ENCODE measurements at places on chromosomes 11 and 22.

DNA sequence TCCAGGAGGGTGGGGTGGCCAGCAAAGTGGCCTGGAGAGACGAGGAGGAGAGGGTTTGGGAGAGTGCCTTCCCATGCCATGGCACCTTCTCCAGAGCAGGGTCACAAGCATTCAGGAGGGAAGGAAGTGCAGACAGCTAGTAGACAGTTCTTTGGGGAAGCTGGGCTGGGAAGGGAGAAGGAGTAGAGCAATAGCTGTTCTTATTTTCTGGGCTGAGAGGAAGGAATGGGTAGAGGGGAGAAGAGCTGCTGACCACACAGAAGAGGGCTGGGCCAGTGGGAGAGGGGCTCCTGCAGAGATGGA is 14.8 kb upstream of the PICK1 start:
- no peak for DNase-seq

- no peak for DNase-seq
Measured at GRCh38 chr11:128904656-128905344, 13.6 kb downstream of the KCNJ5 start.

- DNase-seq: no peak
Measured at GRCh38 chr22:17318817-17319216, 50.4 kb upstream of the CECR2 start.

DNA sequence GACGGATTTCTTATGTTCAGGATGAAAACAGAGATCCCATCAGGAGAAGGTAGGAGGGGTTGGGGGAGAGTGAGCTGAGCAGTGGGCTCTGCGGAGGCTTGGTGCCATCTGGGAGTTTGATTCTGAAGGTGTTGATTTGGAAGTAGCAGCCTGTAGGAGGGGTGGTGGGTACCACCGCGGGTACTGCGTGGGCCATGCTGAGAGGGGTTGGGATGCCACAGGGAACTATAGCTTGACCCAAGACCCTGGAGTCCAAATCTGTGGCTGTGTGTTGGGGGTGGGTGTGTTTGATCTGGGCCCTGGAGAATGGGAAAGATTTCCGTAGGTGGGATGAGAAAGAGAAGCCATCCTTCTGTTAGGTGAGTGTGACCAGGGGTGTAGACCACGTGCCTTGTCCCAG is 5.0 kb downstream of the INCENP start:
- no peak for DNase-seq

- DNase-seq: no peak
Measured at GRCh38 chr11:127249576-127249975, 249.0 kb upstream of the KIRREL3 start.

GRCh38 chr11:6473451-6474412 is at the start of gene TRIM3:
TRIM3 (minus strand) TSS chr11:6473941; CDS start chr11:6465695, 8,246 bp downstream.
- peak; percentile 81 for DNase-seq

DNA sequence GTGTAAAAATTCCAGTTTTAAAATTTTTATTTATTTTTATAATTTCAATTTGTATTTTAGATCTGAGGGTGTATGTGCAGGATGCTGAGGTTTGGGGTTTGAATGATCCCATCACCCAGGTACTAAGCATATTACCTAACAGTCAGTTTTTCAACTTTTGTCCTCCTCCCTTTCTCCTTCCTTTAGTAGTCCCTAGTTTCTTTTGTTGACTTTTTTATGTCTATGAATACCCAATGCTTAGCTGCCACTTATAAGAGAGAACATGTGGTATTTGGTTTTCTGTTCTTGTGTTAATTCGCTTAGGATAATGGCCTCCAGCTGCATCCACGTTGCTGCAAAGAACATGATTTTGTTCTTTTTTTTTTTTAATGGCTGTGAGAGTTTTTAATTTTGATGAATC is 35.7 kb upstream of the UCP3 start:
- DNase-seq: no peak

GRCh38 chr11:102026959-102027358 is 20.3 kb upstream of the CFAP300 start:
- no peak for DNase-seq

- peak; percentile 80 for DNase-seq
Measured at GRCh38 chr11:78228467-78228866, 39.7 kb downstream of the USP35 start.

DNA sequence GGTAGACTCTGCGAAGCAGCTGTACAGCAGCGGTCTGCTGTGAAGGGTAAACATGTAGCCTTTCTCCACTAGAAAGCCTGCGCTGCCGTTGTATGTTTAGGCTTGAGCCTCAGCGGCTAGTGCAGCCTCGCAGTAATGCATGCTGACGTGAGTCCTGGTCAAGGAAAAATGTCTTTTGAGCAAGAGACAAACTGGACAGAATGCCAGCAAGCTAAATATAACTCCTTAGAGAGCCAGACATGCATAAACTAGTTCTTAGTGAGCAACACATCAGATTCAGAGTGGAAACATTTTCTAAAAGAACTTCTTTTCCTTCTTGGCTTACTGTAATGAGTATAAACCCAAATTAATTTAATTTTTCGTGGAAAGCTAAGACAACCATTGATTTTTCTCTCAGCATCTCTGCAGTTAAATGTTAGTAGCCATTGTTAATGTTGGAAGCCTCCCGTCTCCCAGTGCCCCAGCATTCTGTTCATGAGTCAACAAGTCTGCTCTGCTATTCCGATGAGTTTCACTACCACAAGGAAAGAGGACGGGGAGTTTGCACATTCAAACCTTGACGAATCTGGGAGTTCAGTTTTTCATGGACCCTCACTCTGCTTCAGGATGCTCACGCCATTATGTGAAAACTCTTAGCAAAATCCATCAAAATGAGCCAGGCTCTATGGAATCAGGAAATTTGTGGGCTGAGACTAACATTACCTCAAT is 51.4 kb downstream of the JAM3 start:
- DNase-seq: no peak

All from OCI-LY7 (cell line).